ENCODE measurements at places on chromosomes 6 and 20. TPM values are rescaled to one million over a fixed set of nuclear protein-coding genes. Genes with fewer than 3 reads are reported as not detected.
A peak's percentile ranks its signal among the peaks of the same experiment; 100 is the strongest.

- no peak overlapping the region for H3K27ac ChIP-seq
- H3K27me3 ChIP-seq: peaks cover 15% of the 10 kb centered on the region
- H3K36me3 ChIP-seq: no peaks in the 10 kb centered on the region
- no peak for DNase-seq
Measured at GRCh38 chr20:19407736-19408135, 195.3 kb downstream of the SLC24A3 start.

Gene OGFR
- total RNA-seq: 19.2 TPM

Gene TIAM2
- 12.0 TPM for total RNA-seq

- no peak for DNase-seq
- peaks cover 31% of the 10 kb centered on the region for H3K4me1 ChIP-seq
- no peaks in the 10 kb centered on the region for H3K36me3 ChIP-seq
- no peak overlapping the region for H3K27ac ChIP-seq
Measured at GRCh38 chr6:110355727-110356126, 2.4 kb downstream of the METTL24 start.

Gene DDX39B
- 179 TPM for total RNA-seq

DNA sequence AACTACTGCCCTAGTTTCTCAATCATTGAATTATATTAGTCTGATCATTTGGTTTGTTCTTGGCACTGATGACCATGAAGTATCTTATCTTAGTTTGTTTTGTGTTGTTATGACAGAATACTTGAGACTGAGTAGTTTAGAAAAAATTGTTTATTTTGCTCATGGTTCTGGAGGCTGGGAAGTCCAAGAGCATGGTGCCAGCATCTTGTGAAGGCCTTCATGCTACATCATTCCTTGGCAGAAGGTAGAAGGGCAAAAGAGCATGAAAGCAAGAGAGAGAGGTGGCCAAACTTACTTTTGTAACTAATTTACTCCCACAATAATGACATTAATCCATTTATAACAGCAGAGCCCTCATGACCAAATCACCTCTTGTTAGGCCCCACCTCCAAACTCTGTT is 40.1 kb upstream of the ANKEF1 start:
- no peaks in the 10 kb centered on the region for H3K4me1 ChIP-seq
- H3K27ac ChIP-seq: no peak overlapping the region
- H3K36me3 ChIP-seq: no peaks in the 10 kb centered on the region
- no peak overlapping the region for H3K4me3 ChIP-seq

Gene PGK2
- not detected for total RNA-seq

Gene PBOV1
- total RNA-seq: not detected

GRCh38 chr20:47150403-47151152 is 205.9 kb downstream of the ZMYND8 start:
- no peak overlapping the region for H3K4me3 ChIP-seq
- peaks cover 45% of the 10 kb centered on the region for H3K27me3 ChIP-seq
- DNase-seq: peak; percentile 46
- no peaks in the 10 kb centered on the region for H3K36me3 ChIP-seq
- H3K27ac ChIP-seq: no peak overlapping the region

GRCh38 chr20:61310954-61311353 is 58.9 kb downstream of the CDH4 start:
- no peaks in the 10 kb centered on the region for H3K36me3 ChIP-seq
- no peak overlapping the region for H3K27ac ChIP-seq
- peaks cover 80% of the 10 kb centered on the region for H3K27me3 ChIP-seq

DNA sequence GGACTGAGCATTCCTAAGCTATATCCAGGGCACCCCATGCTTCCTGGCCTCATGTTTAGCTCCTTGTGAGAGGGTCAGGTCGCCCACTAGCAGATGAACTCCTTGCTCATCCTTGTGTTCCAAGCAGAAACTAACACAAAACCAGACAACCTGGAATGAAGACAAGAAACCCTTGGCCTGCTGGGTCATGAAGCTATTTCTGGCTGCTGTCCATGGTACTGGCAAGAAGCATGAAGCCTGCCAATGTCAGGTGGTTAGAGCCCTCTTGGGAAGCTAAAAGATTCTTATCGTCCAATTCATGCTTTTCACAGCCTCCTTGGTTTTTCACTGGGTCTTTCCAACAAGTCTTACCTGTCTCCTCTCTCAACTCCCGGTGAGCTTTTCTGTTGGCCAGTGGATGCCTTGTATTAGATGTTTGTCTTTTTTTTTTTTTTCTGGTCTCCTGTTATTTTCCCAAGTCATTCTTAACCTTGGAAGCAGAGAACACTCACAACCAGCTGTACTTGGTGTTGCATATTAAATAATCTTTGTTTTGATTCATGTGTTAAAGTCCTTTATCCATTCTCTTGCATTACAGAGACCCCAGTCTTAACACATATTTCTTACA is 180.3 kb downstream of the ANKRD60 start:
- peaks cover 13% of the 10 kb centered on the region for H3K27me3 ChIP-seq
- H3K4me1 ChIP-seq: peaks cover 2% of the 10 kb centered on the region
- no peak overlapping the region for H3K4me3 ChIP-seq
- peaks cover 6% of the 10 kb centered on the region for H3K36me3 ChIP-seq

GRCh38 chr6:108768166-108768555 is 80.1 kb upstream of the ARMC2 start:
- no peak for DNase-seq
- H3K27me3 ChIP-seq: no peaks in the 10 kb centered on the region
- H3K36me3 ChIP-seq: no peaks in the 10 kb centered on the region
- H3K4me1 ChIP-seq: peaks cover 12% of the 10 kb centered on the region
- no peak overlapping the region for H3K27ac ChIP-seq
- H3K4me3 ChIP-seq: no peak overlapping the region

GRCh38 chr6:110338820-110339470 is 19.2 kb downstream of the METTL24 start:
- H3K27ac ChIP-seq: no peak overlapping the region
- no peaks in the 10 kb centered on the region for H3K27me3 ChIP-seq
- no peaks in the 10 kb centered on the region for H3K36me3 ChIP-seq
- H3K4me3 ChIP-seq: no peak overlapping the region
- H3K4me1 ChIP-seq: peaks cover 3% of the 10 kb centered on the region

DNA sequence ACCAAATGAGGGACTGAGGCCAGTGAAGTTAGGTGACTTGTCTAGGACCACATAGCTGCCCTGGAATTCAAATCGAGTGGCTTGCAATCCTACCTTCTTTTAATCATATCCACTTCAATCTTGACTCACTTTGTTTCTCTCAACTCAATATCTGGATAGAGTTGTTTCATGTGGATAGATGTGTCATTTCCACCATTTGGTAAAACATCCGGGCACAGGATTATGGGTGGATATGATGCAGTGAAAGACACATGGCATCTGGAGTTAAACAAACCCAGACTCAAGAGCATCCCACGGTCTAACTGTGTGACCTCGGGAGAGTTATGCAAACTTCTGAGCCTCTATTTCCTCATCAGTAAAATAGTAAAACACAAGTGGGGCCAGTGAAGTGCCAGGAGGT is 103.6 kb upstream of the CNKSR3 start:
- no peak overlapping the region for H3K27ac ChIP-seq
- H3K27me3 ChIP-seq: no peaks in the 10 kb centered on the region
- no peaks in the 10 kb centered on the region for H3K36me3 ChIP-seq
- H3K4me1 ChIP-seq: peaks cover 22% of the 10 kb centered on the region
- H3K4me3 ChIP-seq: no peak overlapping the region
- DNase-seq: no peak

Gene SLC22A2
- total RNA-seq: not detected

Gene DACT2
- 2.3 TPM for total RNA-seq

Gene SDCBP2
- total RNA-seq: 2.2 TPM

Gene TCF15
- 11.1 TPM for total RNA-seq

GRCh38 chr20:63846128-63846771 is 15.0 kb upstream of the ABHD16B start:
- H3K4me3 ChIP-seq: peak overlapping the region; percentile 58
- H3K27me3 ChIP-seq: no peaks in the 10 kb centered on the region
- H3K36me3 ChIP-seq: no peaks in the 10 kb centered on the region
- peaks cover 53% of the 10 kb centered on the region for H3K4me1 ChIP-seq
- H3K27ac ChIP-seq: peak overlapping the region; percentile 92

DNA sequence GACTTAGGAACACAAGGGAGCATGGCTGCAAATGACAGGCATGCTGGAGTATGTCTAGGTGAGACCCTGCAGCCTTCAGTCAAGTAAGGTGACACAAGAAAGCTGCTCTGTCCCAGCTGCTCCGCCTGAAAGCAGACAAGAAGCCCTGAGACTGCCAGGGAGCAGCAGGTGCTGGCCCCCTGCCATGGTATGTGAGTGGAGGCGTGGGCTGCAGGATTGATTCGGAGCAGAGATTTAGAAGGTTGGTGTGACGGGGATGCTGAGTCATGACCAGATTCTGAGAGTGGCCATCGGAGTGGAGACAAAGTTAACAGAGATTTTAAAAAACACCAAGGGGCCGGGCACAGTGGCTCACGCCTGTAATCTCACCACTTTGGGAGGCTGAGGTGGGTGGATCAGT is 17.8 kb downstream of the LRP11 start:
- no peak for DNase-seq
- H3K27me3 ChIP-seq: no peaks in the 10 kb centered on the region
- H3K4me3 ChIP-seq: no peak overlapping the region
- peak overlapping the region; percentile 17 for H3K27ac ChIP-seq

DNA sequence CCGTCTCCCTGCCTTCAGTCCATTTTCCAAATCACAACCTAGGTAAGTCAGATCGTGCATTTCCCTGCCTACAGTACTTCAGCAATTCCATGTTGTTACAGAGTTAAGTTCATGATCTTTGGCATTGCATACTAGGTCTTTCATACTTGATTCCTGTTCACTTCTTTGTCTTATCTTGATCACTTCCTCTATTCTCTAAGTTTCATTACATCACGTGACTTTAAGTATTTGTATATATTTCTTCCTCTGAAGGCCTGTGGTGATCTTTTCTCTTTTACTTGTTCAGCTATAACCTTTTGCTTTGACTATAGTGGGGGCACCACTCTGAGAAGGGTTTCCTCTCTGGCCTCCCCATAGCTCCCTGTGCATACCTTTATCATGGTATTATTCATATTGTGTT is 100.2 kb downstream of the TRMT11 start:
- H3K4me1 ChIP-seq: no peaks in the 10 kb centered on the region
- no peaks in the 10 kb centered on the region for H3K36me3 ChIP-seq
- H3K27ac ChIP-seq: no peak overlapping the region
- no peak for DNase-seq

GRCh38 chr6:75751443-75751842 is 2.4 kb downstream of the MYO6 start:
- no peaks in the 10 kb centered on the region for H3K27me3 ChIP-seq
- H3K36me3 ChIP-seq: no peaks in the 10 kb centered on the region
- no peak overlapping the region for H3K27ac ChIP-seq
- DNase-seq: no peak
- peaks cover 40% of the 10 kb centered on the region for H3K4me1 ChIP-seq

DNA sequence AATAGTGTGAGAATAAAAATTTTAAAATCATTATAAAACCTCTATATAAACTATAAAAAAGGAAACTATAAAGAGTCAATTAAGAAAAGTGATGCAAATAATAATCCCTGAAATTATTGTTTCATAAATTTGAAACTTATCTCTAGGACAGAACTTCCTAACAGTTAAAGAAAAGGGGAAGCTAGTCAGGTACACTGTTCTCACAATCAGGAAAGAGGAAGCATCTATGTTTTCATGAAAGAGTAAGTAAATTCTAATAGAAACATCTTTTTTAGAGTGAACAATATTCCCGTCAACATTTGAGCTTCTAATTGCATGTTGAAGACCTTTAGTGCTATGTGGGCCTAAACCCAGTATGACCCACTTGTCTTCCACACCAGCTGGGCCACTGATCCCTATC is 1.2 kb upstream of the ADGRF1 start:
- no peak overlapping the region for H3K27ac ChIP-seq
- H3K36me3 ChIP-seq: no peaks in the 10 kb centered on the region
- H3K4me3 ChIP-seq: no peak overlapping the region

GRCh38 chr6:83978324-83978734 is 55.2 kb upstream of the MRAP2 start:
- no peak for DNase-seq
- H3K4me1 ChIP-seq: no peaks in the 10 kb centered on the region
- no peak overlapping the region for H3K27ac ChIP-seq
- H3K36me3 ChIP-seq: no peaks in the 10 kb centered on the region

Gene ADGRB3
- total RNA-seq: 1.5 TPM

DNA sequence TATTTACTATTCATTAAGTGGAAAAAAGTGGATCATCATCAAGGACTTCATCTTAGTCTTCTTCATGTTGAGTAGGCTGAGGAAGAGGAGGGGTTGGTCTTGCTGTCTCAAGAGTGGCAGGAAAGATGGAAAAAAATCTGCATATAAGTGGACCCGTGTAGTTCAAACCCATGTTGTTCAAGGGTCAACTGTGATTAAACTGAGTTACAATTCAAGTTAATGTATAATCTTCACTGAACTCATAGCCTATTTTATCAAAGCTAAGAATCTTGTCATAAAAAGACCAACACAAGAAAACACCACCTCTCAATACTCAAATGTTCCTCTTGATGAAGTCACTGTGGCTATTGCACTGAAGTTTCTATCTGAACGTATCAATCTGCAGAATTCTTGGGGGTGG is 260.2 kb downstream of the FNDC1 start:
- DNase-seq: no peak
- no peak overlapping the region for H3K4me3 ChIP-seq
- H3K4me1 ChIP-seq: no peaks in the 10 kb centered on the region
- H3K27ac ChIP-seq: no peak overlapping the region
- no peaks in the 10 kb centered on the region for H3K36me3 ChIP-seq

Gene ESR1
- total RNA-seq: 1.6 TPM

DNA sequence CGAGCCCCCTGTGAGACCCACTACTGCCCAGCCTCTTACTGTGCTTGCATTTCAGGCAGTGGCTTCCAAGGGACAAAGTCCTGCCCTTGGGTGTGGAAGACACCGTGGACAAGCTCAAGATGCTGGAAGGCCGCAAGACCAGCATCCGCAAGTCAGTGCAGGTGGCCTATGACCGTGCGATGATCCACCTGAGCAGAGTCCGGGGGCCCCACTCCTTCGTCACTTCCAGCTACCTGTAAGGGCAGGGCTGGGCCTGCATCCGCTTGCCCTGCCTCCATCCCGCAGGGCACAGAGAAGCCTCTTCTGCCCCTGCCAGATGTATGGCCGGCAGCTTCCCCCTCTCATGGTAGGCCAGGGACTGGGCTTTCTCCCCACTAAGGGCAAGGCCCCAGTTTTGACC is 33.8 kb downstream of the BRPF3 start:
- H3K27me3 ChIP-seq: no peaks in the 10 kb centered on the region
- no peak overlapping the region for H3K4me3 ChIP-seq
- H3K36me3 ChIP-seq: peaks cover 81% of the 10 kb centered on the region
- peaks cover under 1% of the 10 kb centered on the region for H3K4me1 ChIP-seq
- DNase-seq: no peak
- H3K27ac ChIP-seq: no peak overlapping the region

All from left ventricle myocardium inferior (tissue), 1 donor.